ENCODE measurements at places on chromosomes 12 and 14.
A peak's percentile ranks its signal among the peaks of the same experiment; 100 is the strongest.

GRCh38 chr12:119620490-119620889 is 26.9 kb downstream of the TMEM233 start:
- DNase-seq = no peak

GRCh38 chr14:34797747-34798583 is 77.2 kb downstream of the BAZ1A start:
- DNase-seq = no peak

- DNase-seq = no peak
These were observed 20.0 kb upstream of the BCL7A start for GRCh38 chr12:122001466-122002209.

DNA sequence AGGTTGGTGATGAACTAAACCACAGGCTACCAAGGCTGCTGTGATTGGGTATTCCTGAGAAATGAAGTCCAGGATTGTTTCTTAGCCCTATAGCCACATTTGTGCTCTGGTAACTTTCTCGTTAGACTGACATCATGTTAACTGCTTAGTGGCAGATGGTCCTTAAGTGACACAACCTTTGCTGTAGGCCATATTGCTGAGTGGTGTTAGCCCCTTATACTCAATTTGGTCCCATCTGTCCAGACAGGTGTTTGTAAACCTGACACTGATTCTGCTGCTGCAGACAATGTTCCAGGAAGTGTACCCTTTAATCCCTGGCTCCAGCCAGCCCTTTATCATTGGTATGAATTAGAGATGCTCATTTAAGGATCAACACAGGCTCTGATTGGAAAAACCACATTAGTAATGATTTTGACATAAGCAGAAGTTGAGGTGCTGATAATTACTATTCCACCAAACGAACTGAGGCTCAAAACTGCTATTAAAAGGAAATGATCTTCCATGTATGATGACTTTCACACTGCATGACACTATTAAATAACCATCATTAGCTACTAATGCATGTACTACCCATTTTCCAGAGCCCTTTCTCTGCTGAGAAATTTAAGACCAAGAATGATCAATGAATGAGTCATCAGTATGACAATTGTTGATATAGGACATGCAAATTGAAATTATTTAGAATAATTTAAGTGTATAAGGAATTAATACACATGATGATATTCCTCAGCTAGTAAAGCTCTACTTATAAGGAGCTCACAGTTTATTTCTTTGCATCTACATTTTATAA is 3.6 kb upstream of the SSTR1 start:
- DNase-seq = no peak

DNA sequence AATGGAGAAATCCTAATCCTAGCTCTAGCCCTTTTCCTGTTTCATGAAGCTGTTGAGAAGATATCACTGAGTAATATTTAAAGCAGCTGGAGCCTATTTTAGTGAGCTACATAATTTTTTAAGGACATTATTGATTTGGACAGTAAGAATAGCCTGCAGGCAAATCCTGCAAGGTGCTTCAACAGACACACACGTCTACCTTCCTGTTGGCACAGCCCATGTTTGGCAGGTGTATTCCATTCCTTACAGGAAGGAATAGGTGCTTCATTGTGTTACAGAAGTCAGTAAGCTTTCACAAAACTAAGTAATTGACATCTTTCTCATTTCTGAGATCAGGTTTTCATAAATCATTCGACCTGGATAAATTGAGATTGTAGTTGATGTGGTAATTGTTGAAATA is 50.6 kb downstream of the FOXA1 start:
- no peak for DNase-seq

DNA sequence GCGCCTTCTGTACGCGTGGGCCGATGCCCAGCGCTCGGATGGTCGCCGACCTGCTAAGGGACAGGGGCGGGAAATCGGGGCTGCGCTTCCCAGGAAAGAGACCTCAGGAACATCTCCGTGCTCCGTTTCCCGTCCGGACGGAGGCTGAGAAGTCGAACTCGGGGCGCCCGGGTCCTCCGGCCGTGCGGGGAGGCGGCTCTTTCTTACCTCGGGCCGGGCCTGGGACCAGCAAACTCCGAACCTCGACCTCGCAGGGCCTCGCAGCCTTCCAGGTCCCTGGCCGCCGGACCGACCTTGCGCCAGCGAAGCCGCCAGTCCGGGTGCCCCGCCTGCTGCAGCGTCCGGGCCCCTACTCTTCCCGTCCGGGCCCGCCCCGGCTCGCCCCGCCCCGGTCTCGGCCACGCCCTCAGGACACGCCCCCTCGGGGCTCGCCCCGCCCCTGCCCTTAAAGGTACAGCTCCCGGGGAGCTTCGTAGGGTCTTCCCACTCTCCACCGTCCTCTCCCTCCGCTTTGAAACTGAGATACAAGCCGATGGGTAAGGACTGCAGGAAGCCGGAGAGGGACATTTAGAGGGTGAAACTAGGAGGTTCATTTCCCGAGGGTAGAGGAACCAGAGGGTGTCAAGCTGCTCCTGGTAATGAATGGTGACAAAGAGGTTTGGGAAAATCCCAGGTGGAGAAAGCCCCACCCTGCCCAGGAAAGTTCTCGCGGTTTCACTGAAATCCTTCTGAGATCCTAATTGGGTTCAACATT is at the start of gene SLC8B1:
TSS of gene SLC8B1 (minus strand) at position 324 of the 754 bp plus-strand sequence. CDS start 2,231 bp downstream, outside the sequence.
- DNase-seq = peak; percentile 88

DNA sequence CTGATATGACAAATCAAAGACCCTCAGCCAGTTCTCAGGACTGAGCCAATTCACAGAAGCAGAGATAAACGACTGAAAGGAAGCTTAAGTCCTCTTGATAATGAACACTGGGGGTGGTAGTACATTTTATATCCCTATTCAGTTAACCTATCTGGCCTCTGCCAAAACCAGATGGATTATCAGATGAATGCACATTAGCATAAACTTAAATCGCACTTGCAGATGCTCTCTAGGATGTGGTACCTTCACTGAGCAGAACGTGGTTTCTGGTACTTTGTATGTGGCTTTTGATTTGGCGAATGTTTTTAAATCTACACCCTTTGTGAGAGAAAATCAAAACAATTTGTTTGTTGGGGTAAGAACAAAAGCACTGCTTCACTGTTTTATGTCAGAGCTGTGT is 21.1 kb upstream of the TAS2R14 start:
- DNase-seq = peak; percentile 16

- DNase-seq = no peak
These were observed 35.4 kb downstream of the MBIP start for GRCh38 chr14:36284971-36285595.

DNA sequence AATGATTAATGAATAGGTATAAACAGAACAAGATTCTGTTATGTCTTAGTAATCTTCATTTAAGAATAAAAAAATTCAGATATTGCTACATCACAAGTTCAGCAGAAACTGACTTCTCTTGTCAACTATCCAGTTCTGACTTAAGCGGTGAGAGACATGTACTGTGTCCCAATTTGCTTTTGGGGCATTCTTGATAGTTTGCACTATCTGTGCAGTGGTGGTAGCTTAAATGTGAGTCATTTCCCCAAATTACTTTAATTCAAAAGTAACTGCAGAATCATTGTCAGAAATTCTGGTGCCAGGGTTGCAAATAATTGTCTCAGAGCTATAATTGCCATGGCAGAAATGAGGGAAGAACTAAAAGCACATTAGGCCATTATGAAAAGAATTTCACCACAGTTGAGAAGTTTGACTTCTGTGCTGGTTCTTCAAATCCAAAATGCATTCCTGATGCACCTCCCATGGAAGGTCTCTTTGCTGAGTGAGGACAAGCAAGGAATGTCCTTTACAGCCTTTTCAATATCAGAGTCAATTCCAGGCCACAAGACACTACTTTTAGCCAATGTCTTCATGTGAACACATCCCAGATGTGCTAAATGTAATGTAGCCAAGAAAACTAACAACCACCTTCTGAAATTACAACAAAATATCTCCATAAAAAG is 304.7 kb downstream of the SSPN start:
- DNase-seq = no peak

GRCh38 chr14:50859296-50859624 is 12.6 kb upstream of the ABHD12B start:
- no peak for DNase-seq

- DNase-seq = no peak
These were observed 22.8 kb upstream of the RASSF3 start for GRCh38 chr12:64587447-64587846.

GRCh38 chr12:8709124-8709830 is 11.5 kb downstream of the RIMKLB start:
- DNase-seq = no peak

DNA sequence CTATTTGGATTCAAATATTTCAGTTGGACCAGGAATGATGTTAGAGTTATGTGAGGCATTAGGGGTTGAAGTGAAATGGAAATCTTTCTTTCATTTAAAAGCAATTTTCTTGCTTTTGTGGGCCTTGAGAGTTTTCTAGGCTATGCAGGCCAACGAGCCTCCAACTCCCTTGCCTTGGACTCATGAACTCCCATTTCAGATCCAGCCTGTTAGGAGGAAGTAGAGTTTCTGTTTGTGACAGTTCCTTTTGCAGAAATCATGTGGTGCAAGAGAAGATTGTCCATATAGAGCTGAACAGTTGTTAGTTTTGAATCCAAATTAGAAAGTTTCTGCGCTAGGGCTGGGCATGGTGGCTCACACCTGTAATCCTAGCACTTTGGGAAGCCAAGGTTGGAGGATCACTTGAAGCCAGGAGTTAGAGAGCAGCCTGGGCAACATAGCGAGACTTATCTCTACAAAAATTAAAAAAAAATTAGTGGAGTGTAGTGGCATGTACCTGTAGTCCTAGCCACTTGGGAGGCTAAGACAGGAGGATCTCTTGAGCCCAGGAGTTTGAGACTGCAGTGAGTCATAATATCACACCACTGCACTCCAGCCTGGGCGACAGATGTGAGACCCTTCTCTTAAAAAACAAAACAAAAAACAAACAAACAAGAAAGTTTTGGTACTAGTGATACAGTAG is 47.3 kb upstream of the MED13L start:
- no peak for DNase-seq

DNA sequence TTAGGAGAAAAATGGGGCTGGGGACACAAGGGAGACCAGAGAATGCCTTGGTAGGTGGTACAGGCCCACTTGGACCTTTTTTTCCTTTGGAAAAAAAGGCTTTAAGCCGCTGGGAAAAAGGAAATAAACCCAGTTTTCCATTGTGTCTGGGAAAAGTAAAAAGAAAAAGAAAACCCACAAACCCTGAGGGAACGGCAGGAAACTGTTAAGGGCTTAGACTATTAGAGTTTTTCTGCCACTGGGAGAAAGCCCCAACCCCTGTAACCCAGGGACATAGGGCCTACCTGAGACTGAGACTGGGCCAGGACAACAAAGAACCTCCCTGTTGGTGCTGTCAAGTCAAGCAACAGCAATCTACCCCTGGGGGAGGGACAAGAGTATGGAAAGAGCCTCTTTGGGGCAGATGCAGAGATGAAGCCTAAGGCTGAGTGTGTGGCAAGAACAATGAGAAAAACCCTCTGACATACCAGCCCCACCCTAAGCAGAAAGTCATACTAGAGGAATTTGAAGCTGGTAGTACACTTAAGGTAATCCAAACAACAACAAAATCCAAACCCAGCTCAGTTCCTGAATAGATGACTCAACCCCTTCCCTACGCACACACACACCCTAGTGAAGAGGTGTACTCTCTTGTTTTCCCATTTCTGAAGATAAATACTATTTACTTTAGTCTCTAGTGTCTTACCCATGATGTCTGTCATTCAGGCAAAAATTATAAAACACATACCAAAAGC is 22.8 kb downstream of the ATF1 start:
- DNase-seq = no peak

GRCh38 chr14:104224506-104225277 is 86.3 kb downstream of the KIF26A start:
- DNase-seq = peak; percentile 10

DNA sequence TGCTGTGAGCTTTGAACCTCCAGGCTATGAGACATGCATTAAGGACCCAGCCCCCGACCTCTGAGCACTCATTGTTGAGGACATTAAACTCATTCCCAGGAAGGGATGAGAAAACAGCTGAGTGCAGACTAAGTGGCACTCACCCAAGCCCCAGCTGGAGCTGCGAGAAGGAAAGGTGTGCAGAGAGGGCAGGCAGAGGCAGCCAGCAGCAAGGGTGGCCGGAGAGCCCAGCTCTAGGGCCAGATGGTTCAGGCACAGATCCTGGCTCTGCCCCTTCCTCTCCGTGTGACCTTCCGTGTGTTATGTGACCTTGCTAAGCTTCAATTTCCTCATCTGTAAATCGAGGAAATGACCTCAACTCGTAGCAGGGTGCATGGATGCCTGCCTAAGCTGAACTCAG is 3.7 kb downstream of the TSPAN11 start:
- no peak for DNase-seq

DNA sequence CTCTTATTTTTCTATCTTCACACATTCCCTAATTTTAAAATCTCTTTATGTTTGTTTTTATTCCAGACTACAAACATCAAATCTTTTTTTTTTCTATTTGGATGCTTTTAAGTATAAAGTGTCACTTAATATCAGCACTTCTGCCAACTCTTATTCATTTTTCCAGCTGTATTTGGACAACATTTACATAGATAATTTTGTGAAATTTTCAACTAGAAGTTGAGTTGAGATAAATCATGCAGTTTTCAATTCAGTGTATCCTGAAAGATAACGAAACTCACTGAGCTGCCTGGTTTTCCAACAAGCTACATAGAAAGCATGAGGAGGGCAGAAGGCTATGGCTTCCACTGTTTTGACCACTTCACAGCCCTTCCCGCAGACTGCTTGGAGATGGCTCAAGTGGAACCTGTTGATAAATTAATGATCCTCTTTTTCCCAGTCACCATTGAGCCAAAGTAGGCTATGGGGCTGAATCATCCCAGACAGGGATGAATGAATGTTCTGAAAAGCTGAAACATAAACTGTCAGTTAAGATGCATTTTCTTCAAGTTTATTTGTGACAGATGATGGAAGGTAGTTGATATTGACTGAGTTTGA is 213.9 kb downstream of the RAD51B start:
- DNase-seq = no peak

DNA sequence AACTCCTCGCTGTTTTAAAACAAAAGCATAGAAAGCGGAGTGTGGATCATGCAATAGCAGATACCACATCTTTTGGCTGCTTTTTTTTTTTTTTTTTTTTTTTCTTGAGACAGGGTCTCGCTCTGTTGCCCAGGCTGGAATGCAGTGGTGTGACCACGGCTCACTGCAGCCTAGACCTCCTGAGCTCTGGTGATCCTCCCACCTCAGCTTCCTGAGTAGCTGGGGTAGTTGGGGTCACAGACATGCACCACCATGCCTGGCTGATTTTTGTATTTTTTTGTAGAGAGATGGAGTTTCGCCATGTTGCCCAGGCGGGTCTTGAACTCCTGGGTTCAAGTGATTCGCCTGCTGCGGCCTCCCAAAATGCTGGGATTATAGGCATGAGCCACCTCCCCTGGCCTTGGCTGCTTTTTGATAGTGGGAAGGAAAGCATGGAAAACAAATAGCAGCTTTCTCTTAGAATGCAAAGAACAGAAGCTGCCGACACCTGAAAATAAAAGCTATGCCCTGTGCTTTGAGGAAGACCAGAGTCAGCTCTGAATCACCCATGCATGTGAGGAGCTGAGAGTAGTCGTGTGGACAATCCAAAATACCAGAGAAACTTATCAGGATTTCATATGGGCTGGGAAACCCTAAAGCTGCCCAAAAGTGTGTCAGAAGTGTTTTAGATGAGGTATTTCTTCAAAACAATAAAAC is 3.6 kb upstream of the ELK3 start:
- no peak for DNase-seq
